Retina (tissue), 1 donor: ENCODE measurements at places on chromosomes 4 and X.

- no peak for DNase-seq
Measured at GRCh38 chrX:46649421-46650260, 76.1 kb downstream of the CHST7 start.

DNA sequence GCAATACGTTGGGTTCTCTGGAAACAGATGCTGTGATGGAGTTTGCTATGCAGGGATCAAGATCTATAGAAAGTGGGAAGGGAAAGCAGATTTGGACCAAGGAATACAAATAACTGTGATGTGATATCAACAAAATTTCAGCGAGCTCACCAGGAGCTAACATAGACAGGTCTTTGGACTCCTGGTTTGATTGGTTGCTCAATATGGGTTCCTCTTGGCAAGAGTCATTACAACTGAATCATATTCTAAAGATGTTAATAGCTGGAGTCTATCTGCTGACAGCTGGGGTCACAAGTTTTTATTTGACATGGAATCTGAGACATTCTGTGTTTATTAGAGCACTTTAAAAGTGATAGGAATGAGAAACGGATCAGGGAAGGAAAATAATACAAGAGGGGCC, 637.6 kb upstream of the GNPDA2 start:
- no peak for DNase-seq

GRCh38 chr4:79526641-79527565, 118.9 kb upstream of the GK2 start:
- no peak for DNase-seq

- DNase-seq = no peak
Measured at GRCh38 chr4:6332669-6333050, 63.0 kb downstream of the WFS1 start.

- no peak for DNase-seq
Measured at GRCh38 chrX:39821709-39822095, 276.1 kb downstream of the BCOR start.

DNA sequence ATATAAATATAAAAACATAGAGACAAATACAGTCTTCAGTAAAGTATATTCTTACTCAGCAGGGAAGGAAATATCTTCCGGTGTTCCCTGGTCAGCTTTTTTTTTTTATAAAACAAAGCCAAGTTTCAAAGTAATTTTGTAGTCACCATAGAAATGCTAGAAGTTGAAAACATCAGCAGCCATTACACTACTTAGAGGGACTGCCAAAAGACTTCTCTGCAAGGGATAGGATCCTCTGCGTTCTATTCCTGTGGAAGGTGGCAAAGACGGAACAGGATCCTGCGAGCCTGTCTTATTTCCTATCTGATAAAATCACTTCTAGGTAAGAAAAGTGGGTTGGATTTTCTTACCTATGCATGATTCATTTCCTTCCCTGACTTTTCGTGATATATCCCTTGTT, 19.4 kb downstream of the CLDN22 start:
- no peak for DNase-seq

DNA sequence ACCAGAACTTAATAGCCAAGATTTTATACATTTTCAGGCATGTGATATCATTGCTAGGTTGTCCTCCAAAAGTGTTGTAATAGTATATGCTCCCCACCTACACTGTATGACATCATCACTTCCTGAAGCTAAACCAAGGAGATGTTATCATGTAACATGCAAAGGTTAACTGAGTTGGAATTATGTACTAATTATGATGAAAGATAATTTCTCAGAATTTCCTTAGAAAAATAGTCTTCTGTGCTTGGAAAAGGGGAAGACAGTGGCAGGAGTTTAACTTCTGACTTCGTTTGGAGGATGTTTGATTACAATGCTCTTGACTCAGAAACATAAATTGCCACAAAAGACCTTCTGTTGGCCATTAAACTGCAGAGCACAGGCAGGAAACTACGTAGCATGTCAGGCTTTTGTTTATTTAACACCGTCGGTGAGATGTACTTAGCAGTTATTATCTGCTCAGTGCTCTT, 83.6 kb upstream of the GUCY1A1 start:
- DNase-seq = no peak

DNA sequence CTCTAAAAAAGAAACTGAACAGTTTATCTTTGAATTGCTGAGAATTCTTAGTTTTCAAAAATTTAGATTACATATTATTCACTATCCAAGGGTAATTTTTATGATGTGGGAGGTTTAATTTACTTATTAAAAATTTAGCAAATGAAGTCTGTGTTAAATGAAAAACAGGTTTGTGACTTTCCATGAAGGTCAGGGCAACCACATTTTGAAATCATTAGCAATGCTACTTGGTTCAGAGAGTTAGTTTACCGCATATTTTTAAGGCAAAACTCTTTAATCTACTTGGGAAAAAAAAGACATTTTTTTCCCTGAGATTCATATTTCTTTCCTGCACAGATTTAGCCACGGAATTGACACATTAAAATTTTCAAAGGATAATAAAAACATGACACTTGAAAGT, 37.3 kb upstream of the PRSS12 start:
- DNase-seq = no peak

GRCh38 chrX:150446995-150447394, 83.9 kb downstream of the MAMLD1 start:
- DNase-seq = no peak

GRCh38 chr4:1600211-1600780, 83.8 kb downstream of the FAM53A start:
- no peak for DNase-seq

DNA sequence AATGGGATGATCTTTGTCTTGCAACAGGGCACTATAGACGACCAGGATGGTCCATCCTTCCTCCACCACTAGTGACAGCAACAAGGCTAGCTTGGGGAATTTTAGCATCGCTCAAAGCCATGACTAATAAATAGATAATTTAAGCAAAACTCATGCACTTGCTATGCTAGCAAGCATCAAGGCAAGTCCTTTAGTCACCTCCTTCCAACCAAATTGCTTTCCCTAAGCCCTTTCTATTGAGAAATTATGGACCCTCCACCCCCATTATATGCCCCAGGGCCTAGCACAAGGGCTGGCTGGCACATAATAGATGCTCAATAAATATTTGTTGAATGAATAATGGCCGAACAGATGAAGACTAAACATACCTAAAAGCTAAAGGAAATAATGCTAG, 28.6 kb downstream of the SLC16A2 start:
- DNase-seq = no peak
